ENCODE measurements at places on chromosomes 5 and 9. TPM values are rescaled to one million over a fixed set of nuclear protein-coding genes. Genes with fewer than 3 reads are reported as not detected.

The PDZD2 gene
- 0.65 TPM for total RNA-seq

The NTNG2 gene
- 0.57 TPM for total RNA-seq

The ADGRV1 gene
- total RNA-seq: 0.57 TPM

The PCDHB4 gene
- 0.02 TPM for total RNA-seq

The DIAPH1 gene
- 96.0 TPM for total RNA-seq

The FOXD4L6 gene
- not detected for total RNA-seq

The FBN2 gene
- total RNA-seq: 15.6 TPM

The NUTM2G gene
- total RNA-seq: not detected

The EFNA5 gene
- total RNA-seq: 14.7 TPM

The SLC46A2 gene
- not detected for total RNA-seq

The SLC6A3 gene
- total RNA-seq: 1.5 TPM

The PCDHA9 gene
- not detected for total RNA-seq

The LIX1 gene
- not detected for total RNA-seq

The HMCN2 gene
- total RNA-seq: 0.02 TPM

The CATSPER3 gene
- 0.48 TPM for total RNA-seq

The TMEM232 gene
- total RNA-seq: not detected

The TRAF1 gene
- total RNA-seq: 1.9 TPM

The NIPSNAP3A gene
- 13.8 TPM for total RNA-seq

The LCN10 gene
- total RNA-seq: not detected

The C9orf153 gene
- 0.25 TPM for total RNA-seq

The DOLK gene
- 47.1 TPM for total RNA-seq

The HTR4 gene
- not detected for total RNA-seq

The GABRA1 gene
- total RNA-seq: not detected

The SGTB gene
- 7.6 TPM for total RNA-seq

The FGF10 gene
- not detected for total RNA-seq

The C7 gene
- not detected for total RNA-seq

The LRRC14B gene
- total RNA-seq: not detected

The TGFBI gene
- total RNA-seq: 1,755 TPM

The SLC34A3 gene
- 0.07 TPM for total RNA-seq

The GPR151 gene
- not detected for total RNA-seq

The GARIN3 gene
- not detected for total RNA-seq

The DNAH5 gene
- total RNA-seq: 2.0 TPM

The FCN1 gene
- not detected for total RNA-seq

The OLFM1 gene
- total RNA-seq: 10.5 TPM

The FOXD4L4 gene
- total RNA-seq: 0.04 TPM

The DPYSL3 gene
- total RNA-seq: 24.6 TPM

The RNF183 gene
- total RNA-seq: not detected

The GARNL3 gene
- total RNA-seq: 3.3 TPM

The LPAR1 gene
- 24.7 TPM for total RNA-seq

The IRX1 gene
- total RNA-seq: not detected

The WNK2 gene
- total RNA-seq: 7.5 TPM

The DRD1 gene
- total RNA-seq: 0.07 TPM

The DOCK2 gene
- total RNA-seq: 3.1 TPM

The GRPEL2 gene
- 8.8 TPM for total RNA-seq

The ZBTB34 gene
- total RNA-seq: 3.9 TPM

The PCDHGA3 gene
- total RNA-seq: 0.05 TPM
